Body of pancreas (tissue), 4 donors: ENCODE measurements at places on chromosomes 2 and 18. TPM values are rescaled to one million over a fixed set of nuclear protein-coding genes. Genes with fewer than 3 reads are reported as not detected.

GRCh38 chr18:79511671-79512301 is 116.1 kb downstream of the NFATC1 start:
- peak; percentile 8 for DNase-seq

Gene PMAIP1
- total RNA-seq = not detected

GRCh38 chr2:174486563-174487107 is at the start of gene GPR155:
Gene GPR155 (minus strand): TSS chr2:174487029. CDS start chr2:174481956, 5,073 bp downstream.
- DNase-seq = peak; percentile 82

DNA sequence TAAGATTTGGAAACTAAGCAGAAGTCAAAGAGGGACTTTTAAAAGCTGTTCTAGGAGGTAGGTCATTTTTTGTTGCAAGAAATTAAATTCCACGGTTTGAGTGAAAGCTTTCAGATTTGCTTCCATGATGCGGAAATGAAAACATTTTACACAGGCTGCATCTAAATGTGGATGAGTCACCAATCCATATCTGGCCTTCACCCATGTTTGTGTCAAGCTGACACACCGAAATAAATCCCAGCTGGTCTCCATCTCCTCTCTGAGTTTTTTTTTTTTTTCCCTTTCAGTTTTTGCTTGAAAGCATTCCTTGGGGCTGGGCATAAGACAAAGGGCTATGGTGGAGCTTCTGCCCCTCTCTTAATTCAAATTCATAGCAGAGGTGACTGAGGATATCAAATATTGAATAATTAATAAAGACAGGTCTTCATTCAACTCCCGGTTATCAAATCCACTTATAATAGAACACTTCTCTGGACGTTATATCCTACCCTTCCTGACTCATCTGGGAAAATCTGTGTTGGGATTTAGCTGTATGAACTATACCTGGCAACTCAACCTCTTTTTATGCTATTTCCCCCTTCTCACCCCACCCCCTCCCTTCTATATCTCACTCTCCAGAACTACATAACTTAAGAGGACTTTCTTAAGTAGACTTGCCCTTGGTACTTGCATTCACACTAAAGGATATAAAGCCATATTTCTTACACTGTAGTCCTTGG is 558.3 kb upstream of the GCFC2 start:
- peak; percentile 45 for DNase-seq

Gene B4GALT6
- total RNA-seq = 0.52 TPM

DNA sequence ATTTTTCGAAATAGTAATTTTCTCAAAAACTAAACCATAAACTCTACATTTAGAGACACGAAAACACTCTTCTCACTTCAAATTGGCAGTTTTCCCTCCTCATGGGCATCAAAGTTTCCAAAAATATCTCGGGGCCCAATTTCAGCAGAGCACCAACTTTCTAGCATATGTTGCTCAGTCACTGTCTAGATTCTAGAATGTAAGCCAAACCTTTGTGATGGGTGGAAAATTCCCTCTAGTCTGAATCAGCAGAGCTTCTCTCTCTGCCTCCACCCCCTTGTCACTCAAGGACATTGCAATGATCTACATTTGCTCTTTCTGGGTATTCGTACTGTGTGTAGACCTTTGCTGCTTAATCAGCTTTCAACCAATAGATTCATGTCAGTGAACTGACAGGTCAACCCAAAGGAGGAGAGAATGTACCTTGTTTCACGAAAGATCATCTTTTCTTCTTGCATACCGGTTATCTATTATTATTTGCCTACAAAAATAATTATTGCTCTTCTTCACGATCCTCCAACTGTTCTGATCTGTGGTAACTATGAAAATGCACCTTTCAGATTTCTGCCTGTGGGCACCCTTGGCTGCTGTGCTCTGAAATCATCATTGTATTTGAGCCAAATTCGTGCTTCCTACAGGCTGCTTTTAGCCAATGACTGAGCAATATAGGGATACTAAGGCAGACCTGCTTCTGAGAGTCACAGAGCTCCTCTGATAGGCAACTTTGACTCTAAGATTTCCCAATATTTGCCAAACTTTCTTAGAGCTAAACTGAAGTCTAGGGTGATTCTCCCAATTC is 38.7 kb upstream of the GLS start:
- no peak for DNase-seq

DNA sequence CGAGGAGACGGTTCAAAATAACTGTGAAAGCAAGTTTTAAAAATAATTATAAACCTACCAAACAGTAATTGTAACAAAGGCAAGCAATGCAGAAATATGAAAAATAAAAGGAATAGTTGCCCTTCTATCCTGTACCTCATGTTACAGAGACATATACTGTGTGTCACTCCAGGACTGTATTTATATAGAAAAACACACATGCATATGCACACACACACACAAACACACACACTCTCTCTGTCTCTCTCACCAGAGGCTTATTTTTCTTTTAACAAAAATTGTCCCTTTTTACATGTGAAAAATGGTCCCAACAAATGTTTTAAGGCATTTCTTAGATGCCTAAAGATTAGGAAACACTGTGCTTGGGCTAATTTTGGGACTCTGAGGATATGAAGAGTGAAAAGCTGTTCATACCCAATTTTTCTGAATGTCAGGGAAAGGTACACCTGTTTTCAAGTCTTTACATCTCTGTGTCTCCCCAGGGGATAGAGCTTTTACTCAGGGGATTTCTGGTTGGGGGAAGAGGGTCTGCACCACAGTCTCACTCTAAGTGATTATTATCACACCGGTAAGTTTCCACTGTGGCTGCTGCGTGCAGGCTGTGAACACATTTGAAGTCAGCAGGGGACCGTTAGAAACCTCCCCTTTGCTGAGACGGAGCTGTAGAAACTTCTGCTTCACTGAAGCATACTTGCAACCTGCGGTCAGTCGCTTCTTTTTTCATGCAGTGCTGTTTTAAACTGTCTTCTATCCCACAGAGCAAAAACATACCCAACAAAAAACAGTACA is 51.4 kb upstream of the SPAG16 start:
- no peak for DNase-seq

Gene PLEK
- total RNA-seq = 3.0 TPM

DNA sequence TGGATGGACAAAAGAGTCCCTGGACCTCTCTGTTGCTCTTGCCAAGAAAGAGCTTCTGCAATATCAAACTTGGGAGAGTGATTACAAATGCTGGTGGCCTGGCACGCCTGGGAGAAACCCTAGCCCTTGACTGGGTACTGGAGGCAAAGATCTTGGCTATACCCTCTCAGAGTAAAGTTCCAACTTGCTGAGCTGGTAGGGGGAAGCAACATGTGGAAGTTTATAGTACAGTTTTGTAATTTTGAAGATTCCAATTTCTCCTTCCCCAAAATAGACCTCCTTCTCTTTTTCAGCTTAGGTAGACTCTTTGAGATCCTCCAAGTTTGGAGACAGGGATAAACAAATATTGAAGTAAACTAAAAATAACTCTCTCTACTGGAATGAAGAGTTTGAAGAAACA is 645.3 kb downstream of the NR4A2 start:
- DNase-seq = no peak

GRCh38 chr2:239579081-239579480 is 178.3 kb upstream of the HDAC4 start:
- DNase-seq = no peak

- DNase-seq = no peak
Observed at GRCh38 chr2:183925281-183925680, 673.0 kb upstream of the ZNF804A start.

GRCh38 chr18:48607056-48607984 is 68.5 kb downstream of the CTIF start:
- peak; percentile 15 for DNase-seq

DNA sequence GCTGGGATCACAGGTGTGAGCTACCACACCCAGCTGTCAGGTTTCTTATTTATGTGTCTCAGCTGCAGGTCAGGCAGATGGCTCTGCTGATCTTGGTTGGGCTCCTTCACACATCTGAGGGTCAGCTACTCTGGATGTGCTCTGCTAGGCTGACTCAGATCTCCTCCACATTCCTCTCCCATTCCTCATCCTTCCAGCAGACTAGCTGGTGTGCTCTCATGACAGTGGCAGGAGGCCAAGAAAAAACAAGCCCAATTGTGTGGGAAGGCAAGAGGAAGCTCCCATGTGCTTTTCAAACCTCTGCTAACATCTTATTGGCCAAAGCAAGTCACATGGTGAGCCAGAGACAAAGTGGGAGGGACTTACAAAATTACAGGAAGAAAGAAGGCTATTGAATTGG is 11.7 kb upstream of the MSH6 start:
- no peak for DNase-seq

- DNase-seq = no peak
Observed at GRCh38 chr2:226172309-226172708, 627.3 kb downstream of the IRS1 start.

Gene SCYGR4
- total RNA-seq = not detected

Gene IL1F10
- not detected for total RNA-seq

DNA sequence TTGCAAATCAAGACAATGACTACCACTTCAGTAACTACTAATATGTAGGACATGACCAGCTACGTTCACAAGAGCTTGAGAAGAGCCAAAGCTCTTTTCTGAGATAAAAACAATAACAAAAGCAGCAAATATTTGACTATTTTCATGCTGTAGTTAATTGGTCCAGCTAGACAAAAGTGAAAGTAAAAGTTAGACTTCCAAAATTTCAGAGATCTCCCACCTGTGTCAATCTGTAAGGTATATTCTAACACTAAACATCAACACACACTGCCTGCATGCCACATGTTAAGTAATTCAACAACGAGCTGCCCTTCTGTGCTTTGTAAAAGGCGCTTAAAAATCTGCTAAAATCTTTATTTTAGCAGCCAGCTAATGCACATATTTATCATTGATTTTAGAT is 185.9 kb downstream of the SLC39A10 start:
- no peak for DNase-seq

Gene GAREM1
- 16.1 TPM for total RNA-seq

- no peak for DNase-seq
Observed at GRCh38 chr2:208266936-208267335, 881 bp downstream of the PIKFYVE start.

DNA sequence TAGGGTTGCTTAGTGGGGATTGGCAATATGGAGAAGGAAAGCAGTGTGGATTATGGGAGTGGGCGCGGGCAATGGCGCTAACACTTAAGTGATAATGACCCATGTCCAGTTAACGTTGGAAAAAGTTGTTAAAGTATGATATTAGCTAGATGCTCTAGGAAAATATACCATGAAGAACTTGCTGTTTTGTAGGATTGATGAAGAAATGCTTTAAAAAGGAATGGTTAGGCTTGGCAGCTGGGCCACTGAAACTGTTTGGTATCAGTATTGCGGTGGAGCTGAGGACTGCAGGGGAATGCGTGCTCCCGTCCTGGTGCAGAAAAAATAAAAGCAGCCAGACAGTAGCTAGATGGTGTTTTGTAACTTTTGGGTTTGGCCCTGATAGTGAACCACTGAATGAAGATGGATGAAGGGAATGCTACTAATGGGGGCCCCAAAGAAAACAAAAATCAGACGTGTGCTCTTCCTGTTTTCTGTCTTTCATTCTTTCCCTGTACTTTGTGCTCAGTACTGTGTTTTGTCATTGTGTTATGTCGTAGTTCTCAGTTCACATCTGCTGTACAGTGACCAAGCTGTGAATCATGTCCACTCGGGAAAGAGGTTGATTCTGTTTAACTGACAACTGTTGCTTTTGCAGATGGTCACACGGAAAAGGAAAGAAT is 999 bp downstream of the INSIG2 start:
- peak; percentile 33 for DNase-seq
